Epithelial cell of prostate (primary cell): ENCODE measurements at places on chromosomes 11 and 22.

DNA sequence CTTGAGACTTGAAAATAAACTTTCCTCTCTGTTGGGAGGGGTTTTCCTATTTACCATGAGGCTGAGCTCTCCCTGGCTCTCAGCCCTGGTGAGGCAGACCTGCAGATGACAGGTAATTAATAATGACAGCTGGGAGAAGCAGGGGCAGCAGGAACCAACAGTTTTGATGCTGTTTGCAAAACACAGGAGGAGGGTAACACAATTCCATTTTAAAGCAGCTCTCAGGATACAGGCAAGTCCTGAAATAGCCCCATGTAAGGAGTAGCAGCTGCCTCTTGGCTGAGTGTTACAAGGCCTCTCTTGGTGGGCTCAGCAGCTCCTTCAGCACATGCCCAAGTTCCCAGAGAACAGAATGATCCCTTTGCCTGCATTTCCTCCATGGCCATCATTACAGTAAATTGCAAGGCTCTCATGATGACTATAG is 13.3 kb downstream of the PARVA start:
- DNase-seq, result no peak

- DNase-seq, result no peak
Measured at GRCh38 chr11:121634889-121635288, 182.1 kb upstream of the SORL1-AS1 start.

DNA sequence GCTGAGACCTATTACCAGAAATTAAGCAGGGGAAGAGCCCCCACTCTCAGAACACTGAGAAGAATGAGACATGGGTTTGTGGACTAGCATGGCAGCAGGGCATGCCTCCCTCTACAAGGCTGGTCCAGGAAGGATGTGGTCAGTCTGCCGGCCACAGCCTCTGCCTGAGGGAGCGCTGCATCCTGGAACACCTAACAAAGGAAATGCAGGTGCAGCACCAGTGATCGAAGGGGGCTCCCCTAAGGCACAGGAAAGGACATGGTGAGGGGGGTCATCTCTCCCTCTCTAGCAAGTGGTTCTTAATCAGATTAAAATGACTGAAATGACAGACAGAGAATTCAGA is 40.6 kb upstream of the ARL14EP start:
- DNase-seq, result no peak

DNA sequence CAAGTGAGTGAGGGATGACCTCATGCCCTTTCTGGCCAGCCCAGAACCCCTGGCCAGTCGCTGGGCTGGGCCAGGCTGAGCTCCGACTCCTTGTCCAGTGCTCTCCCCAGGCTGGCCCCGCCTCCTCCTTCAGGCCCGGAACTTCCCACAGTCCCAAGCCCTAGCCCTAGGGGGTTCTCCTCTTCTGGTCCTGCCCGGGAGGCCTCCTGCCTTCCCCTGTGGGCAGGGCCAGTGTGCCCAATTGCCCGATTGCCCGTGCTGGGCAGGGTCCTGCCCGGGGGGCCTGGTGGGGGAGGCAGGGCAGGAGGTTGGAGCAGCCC is 4.2 kb downstream of the TCIRG1 start:
- DNase-seq, result no peak

DNA sequence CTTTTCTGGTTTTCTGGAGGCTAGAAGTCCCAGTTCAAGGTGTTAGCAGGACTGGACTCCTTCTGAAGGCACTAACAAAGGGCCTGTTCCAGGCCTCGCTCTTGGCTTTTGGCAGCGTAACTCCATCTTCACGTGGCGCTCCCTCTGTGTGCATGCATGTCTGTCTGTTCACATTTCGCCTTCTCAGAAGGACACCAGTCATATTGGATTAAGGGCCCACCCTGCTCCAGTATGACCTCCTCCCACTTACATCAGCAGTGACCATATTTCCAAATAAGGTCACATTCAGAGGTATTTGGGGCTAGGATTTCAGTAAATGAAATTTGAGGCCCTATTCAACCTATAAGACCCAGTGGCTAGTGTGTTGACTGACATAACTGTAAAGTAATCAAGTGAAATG is 20.0 kb downstream of the APLP2 start:
- no peak for DNase-seq

DNA sequence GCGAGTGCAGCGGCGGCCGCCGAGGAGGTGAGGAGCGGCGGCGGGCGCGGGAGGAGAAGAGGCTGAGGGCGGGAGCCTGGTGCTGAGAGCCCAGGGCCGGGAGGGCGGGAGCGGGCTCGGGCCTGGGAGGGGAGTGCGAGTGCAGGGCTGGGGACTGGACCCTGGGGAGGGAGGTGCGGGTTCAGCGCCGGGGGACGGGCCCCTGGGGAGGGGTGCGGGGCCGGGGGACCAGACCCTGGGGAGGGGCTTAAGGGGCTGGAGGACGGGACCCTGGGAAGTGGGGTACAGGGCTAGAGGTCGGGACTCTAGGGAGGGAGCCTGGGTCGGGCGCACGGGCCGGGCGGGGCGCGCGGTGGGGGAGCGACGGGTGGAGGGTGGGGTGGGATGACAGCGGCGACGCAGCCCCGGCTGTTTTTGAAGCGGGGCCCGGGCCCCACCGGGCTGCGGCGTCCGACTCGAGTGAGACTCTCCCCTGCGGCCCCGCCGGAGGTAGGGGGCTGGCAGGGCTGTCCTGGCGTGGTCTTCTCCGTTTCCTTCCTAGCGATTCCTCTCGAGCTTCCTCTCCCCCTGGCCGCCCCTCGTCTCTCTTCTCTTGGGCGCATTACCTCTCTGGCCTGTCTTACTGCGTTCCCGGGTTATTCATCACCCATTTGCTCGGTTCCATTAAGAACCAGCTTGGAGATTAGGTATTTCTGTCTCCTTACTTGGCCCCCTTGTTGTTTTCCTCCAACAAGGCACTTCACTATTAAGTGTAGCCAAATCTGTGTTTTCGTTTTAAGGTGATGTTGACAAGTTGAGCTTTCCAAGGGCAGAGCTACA is 754 bp downstream of the NUP50 start:
- no peak for DNase-seq

DNA sequence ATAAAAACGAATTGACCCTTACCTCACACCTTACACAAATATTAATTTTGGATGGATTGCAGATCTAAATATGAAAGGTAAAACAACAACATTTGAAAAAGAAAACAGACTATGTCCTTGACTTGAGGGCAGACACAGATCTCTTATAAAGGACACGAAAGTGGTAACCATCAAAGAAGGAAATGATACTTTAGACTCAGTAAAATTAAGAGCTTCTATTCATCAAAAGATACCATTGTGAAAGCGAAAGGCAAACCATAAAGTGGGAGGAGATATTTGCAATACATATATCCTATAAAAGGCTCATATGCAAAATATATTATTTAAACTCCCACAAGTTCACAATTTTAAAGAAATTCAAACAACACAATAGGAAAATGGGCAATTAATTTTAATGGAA is 5.0 kb downstream of the HEPACAM start:
- DNase-seq, result no peak

GRCh38 chr11:106625566-106625965 is 392.7 kb downstream of the GUCY1A2 start:
- DNase-seq, result no peak

DNA sequence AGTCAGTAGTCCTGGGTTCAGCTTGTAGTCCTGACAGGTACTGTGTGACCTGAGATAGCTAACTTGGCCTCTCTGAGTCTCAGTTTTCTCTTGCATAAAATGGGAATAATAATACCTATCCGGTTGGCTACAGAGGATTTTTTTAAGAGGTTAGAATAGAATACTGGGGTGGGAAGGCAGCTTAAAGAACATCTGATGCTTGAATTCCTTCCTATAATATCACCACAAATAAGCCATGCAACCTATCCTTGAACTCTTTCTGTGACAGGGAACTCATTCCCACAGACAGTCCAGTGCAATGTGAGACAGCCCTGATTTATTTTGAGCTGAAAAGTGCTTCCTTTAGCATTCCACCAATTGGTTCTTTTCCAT is 110.1 kb downstream of the CCDC81 start:
- no peak for DNase-seq

GRCh38 chr11:92829121-92829520 is 140.3 kb upstream of the MTNR1B start:
- no peak for DNase-seq

- no peak for DNase-seq
Measured at GRCh38 chr22:19285831-19286230, 5.7 kb downstream of the CLTCL1 start.

GRCh38 chr11:19642185-19643158 is 70.2 kb upstream of the NAV2 start:
- DNase-seq, result no peak

- no peak for DNase-seq
Measured at GRCh38 chr11:20599221-20600019, at the start of gene SLC6A5. SLC6A5 (plus strand) TSS chr11:20599608; CDS start chr11:20599673, 65 bp downstream.

DNA sequence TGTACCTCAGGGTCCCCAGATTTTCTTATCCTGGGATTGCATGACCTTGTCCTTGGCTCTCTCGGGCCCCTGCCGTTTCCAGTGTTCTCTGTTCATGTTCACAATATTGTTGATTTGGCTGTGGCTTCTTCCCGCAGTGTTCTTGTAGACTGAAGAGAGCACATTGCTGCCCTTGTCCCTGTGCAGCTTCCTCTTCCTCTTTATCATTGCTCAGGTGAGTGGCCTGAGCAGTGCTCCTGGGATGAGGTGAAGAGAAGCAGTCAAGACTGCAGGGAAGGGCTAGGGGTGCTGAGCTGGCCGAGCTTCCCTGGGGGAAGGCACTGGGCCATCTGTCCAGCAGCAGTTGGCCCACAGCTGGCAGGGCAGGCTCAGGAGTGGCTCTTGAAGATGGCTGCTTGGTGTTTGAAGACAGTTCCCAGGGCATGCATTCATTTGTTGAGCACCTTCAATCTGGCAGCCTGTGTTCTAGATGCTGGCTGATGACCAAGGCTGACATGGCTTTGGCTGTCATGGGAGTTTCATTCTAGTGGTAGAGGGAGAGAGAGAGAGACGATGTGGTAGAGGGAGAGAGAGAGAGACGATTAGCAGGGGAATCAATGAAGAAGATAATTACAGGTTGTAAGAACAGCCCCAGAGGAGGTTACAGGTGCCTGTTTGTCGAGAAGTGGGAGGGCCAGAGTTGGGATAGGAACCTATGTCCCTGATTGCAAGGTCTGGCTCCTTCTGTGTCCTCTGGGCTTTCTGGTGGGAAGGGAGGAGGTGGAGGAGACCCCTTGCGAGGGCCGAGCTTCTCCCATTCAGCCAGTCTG is 17.4 kb downstream of the BMAL1 start:
- DNase-seq, result no peak

DNA sequence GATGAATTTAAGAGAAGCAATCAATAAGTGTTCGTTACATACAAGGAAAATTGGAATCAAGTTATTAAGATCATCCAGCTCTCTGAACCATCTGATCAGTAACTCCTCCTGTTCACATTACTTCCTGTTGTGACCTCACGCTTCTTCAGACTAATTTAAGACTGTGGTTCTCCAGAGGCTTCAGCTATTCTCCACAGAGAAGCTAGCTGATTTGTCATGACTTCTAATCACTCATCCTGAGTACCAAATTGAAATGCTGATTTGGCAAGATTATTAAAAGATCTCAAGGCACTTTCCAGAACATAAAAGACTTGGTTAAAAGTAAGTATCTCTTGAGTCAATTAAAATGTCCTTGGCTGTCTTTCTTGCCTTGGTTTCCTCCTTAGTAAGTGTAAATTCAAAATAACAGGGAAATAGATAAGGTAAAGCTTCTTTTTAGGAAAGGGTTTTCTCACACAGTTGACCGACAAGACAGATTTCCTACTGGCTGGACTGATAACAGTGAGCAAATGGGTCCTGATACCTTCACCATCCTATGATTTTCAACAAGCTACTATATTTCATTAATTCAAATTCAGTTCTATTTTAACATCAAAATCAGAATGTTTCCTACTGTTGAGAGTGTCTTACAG is 38.5 kb downstream of the GAB2 start:
- no peak for DNase-seq

DNA sequence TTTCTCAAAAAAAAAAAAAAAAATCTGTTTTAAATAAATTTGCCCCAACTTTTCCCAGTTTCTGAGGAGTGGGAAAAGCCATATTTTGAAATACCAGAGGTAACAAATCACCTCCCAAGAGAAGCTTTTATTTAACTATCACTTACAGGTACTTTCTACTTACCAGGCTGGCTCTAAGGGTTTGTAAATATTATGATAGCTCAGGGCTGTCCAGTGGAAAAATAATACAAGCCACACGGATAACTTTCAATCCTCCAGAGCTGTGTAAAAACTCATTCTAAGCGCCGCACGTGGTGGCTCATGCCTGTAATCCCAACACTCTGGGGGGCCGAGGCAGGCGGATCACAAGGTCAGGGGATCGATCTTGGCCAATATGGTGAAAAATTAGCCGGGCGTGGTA is 5.6 kb upstream of the SEC14L4 start:
- DNase-seq, result no peak

GRCh38 chr11:11075515-11076171 is 217.8 kb upstream of the ZBED5 start:
- no peak for DNase-seq

- DNase-seq, result no peak
Measured at GRCh38 chr22:37053310-37054055, 1.9 kb downstream of the KCTD17 start.

DNA sequence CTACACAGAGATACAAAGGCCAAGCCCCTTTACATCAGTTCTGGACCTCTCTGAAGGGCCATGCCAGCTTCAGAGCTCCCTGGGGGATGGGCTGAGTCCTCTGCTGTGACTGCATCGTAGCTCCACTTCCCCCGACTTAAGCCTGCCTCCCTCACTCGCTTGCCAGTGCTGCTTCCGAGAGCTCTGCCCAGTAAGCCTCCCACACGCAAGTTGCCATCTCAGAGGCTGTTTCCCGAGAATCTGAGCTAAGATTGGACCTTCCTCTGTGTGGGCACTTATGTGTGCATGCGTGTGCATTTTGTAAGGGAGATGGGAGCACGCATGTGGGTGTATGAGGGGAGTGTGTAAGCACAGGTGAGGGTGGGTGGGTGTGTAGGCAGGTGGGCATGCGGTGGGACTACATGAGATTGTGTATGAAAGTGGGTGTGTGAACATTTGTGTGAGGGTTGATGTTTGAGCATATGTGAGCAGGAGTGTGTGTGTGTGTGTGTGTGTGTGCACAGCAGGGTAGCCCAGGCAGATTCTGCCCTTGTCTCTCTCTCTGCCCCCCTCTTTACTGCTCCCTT is 163.0 kb upstream of the SYT13 start:
- DNase-seq, result no peak

GRCh38 chr11:37391615-37392014 is 793.6 kb upstream of the RAG2 start:
- DNase-seq, result no peak

GRCh38 chr11:32581556-32581955 is 2.1 kb upstream of the EIF3M start:
- DNase-seq, result no peak

DNA sequence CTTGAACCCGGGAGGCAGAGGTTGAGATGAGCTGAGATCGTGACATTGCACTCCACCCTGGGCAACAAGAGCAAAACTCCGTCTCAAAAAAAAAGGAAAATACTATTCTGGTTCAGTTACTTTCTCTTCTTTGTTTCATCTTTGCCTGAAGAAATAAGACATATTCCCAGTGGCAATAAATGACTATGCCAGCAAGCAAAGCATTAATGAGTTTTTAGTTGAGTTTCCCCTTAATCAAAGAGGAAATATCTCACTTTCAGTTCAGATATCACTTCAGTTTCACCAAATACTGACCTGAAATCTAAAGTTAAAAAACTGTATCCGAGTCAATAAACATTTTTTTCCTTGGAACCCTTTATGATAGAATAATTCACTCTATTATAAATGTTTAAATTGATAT is 10.4 kb downstream of the PISD start:
- DNase-seq, result no peak

- DNase-seq, result no peak
Measured at GRCh38 chr11:109994907-109995306, 98.3 kb upstream of the ZC3H12C start.
